ENCODE measurements at places on chromosomes 13 and 19.

DNA sequence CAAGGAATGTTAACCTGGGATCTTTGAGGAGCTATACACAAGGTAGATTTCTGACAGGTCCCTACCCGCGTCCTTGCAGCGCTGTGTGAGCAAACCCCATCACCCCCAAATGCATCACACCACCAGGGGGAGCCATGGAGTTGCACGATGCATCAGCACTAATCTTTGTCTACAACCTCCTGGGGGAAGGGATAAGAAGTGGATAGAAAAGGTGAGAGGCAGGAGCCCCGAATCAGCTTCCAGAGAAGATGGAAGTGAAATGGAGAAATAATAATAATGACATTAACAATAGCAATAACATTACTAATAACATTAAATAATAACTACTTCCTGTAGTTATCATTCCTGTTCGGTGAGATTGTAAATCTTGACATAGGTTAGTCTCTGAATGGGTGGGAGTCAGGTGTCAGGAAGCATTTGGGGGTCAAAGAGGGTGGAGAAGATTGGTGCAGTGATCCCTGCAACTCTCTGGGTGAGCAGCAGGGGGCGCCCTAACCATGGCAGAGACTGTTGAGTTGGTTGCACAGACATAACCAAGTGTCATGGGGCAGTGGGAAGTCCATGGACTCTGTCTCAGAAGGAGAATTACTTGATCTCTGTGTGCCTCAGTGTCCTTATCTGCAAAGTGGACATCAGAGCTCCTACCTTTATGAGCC, 16.5 kb downstream of the SIGLEC7 start:
- no peak for DNase-seq

DNA sequence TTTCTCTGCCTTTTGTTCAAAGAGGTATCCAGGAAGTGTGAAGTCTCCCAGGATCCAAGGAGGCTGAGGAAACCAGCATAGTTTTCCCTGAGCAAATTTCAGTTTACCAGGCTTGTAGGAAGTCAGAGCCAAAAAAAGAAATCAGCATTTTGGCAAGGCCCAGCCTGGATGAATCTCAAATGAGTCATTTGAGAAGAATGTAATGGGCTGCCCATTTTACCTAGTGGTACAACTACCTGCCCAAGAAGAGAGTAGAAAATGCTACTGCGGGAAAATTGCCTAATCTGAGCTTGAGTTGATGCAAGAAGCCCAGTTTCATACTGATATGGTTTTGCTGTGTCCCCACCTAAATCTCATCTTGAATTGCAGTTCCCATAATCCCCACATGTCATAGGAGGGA, 284.1 kb upstream of the ZNF507 start:
- no peak for DNase-seq

DNA sequence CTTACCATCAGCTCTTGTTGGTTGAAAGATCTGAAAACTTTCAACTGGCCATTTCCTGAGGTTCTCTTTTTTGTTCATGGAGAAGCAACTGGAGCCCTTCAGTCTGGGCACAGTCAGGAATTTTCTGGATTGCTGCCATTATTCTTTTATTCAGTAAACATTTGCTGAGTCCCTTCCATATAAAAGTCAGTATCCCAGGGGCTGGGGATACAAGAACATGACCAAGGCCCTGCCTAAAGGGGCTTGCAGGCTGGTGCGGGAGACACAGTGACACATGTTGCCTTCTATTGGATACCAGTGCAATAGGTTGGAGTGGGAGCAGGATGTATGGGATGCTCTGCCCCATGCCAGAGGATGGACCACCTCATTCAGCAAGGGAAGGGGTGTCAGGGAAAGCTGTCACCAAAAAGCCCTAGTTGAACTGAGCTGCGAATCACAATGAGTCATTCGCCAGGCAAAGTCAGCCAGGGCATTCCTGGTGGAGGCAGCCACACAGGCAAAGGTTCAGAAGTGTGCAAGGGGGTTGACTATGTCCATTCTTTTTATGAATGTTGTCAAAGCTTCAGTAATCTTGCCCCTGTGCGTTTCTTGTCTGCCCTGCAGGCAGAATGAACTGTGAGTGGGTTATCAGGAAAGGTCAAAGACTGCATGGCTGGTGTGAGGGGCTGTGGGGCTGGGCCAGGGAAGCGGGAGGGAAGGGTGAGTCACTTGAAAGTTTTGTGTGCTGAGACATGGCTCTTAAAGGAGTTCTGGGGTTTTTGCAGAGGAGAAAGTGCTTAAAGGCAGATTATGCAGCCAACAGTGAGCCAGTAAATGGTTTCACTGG, 395.9 kb downstream of the KCNRG start:
- no peak for DNase-seq

DNA sequence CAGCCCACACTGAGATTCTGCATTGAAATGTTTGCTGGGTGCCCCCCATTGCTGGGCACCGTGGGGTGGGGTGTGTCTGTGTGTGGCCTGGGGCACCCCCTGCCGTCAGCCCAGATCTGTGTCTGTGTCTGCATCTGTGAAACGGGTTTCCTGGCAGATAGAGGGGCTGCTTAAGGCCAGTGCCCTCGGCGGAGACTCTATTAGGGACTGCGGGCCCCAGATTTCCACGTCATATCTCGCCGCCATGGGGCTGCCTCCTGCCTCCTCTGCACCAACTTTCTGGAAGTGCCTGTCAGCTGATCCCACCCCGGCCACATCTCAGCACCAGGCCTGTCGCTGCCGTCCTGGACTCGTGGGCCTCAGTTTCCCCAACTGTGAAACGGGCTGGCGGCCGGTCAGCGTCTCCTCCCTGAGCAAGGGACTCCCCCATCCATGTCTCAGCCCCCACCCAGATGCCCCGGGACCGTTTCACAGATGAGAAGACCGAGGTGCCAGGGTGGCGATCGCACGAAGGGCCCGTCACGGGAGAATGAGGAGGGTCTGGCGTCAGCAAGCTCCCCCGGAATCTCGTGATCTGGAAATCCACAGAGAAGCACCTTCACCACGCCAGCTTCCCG, 21.4 kb downstream of the ARID3A start:
- no peak for DNase-seq

DNA sequence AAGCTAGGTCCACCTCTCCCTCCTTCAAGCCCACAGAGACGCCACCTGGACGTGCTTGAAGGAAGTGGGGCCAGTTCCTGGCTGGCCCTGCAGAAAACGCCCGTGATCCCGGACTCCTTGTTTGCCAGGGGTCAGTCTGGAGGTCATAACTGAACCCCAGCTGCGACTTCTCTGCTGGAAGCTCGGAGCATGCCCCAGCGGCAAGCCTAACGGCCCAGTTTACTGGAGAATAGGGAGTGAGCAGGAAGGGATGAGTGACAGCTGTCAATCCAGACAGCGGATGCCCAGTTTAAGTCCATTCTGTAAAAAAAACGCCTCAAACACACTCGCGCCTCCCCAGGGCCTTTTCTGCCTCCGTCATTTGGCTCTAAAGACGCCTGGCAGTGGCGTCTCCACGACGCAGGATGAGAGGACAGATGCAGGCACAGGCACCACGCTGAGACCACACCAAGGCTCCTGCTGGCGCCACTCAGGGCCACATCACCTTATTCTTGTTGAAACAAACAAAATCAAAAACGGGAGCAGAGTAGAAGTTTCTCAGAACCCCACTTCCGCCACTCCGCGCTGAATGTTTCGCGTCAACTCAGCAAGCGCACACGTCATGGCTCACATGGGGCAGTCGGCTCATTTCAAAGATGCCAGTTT, 57.6 kb downstream of the RASA3 start:
- no peak for DNase-seq

DNA sequence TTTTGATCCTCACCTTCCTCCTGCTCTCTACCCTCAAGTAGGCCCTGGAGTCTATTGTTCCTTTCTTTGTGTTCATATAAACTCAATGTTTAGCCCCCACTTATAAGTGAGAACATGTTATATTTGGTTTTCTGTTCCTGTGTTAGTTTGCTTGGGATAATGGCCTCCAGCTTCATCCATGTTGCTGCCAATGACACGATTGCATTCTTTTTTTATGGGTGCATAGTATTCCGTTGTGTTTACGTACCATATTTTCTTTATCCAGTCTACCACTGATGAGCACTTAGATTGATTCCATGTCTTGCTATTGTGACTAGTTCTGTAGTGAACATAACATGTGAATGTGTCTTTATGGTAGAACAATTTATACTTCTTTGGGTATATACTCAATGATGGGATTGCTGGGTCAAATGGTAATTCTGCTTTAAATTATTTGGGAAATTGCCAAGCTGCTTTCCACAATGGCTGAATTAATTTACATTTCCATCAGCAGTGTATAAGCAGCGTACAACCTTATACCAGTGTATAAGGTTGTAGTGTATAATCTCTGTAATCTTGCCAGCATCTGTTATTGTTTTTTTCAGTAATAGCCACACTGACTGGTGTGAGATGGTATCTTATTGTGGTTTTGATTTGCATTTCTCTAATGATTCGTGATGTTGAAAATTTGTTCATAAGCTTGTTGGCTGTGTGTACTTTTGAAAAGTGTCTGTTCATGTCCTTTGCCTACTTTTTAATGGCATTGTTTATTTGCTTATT, 288.9 kb downstream of the KCNRG start:
- DNase-seq = no peak

DNA sequence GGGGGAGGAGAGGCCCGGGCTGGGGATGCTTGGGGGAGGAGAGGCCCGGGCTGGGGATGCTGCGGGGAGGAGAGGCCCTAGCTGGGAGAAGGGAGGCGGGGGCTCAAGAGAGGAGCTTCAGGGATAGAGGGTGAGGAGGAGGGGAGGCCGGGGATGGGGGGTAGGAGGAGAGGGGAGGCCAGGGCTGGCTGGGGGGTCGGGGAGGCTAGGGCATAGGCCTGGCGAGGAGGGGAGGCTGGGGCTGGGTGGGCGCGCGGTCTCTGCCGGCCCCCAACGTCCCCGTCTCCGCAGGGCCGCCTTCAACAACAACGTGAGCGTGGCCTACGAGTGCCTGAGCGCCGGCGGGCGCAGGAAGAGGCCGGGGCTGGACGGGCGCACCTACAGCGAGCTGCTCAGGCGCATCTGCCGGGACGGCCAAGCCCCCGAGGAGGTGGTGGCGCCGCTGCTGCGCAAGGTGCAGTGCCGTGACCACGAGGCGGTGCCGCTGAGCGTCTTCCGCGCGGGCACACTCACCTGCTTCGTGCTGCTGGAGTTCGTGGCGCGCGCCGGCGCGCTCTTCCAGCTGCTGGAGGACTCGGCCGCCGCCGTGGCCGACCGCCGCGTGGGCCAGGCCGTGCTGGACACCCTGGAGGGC, 11.4 kb downstream of the TPGS1 start:
- no peak for DNase-seq

- no peak for DNase-seq
Observed at GRCh38 chr13:44386913-44387556, 13.4 kb downstream of the SERP2 start.

DNA sequence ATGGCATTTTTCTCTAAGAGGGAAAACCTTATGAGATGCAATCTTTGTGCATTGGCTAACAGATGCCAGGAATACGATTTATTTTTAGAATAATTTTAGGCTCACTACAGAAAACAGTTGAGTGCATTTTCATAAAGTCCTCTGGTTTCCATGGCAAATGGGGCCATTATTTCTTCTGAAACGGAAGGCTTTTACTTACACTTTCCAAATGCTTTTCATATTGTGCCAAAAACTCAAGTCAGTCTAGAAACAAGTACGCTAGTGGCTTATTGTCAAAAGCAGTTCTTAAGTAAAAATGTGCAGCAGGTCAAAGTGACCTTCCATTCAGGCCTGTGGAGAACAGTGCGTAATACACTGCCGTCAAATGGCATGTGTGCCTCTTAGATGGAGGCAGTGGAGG, 628.7 kb downstream of the EFNB2 start:
- no peak for DNase-seq

DNA sequence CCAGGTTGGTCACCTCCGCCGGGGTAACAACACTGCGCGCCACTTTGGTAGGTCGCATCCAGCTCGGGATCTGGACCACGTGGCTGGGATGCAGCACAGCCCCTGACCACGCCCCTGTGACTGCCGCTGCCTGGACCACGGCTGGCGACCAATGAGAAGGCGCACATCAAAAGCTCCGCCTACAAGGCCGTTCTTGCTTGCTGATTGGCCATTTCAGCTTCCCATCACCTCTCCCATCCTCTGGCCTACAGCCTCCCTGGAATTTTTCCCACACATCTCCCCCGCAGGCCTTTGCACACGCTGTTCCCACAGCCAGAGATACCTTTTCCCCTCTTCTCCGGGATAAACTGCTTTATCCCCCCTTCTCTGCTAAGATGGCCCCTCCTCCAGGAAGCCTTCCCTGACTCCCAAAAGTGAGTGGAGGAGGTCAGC, 12.5 kb upstream of the MAP1S start:
- no peak for DNase-seq

GRCh38 chr13:102510072-102510471, 86.7 kb upstream of the TPP2 start:
- DNase-seq = no peak

DNA sequence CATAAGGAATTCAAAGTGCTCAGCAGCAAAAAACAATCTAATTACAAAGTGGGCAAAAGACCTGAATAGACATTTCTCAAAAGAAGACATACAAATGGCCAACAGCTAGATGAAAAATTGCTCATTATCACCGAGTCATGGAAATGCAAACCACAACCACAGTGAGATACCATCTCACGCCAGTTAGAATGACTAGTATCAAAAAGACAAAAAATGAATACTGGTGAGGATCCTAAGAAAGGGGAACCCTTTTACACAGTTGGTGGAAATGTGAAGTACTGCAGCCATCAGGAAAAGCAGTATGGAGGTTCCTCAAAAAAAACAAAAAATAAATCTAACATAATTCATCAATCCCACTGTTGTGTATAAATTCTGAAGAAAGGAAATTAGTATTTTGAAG, 1206.1 kb downstream of the EFNB2 start:
- no peak for DNase-seq

DNA sequence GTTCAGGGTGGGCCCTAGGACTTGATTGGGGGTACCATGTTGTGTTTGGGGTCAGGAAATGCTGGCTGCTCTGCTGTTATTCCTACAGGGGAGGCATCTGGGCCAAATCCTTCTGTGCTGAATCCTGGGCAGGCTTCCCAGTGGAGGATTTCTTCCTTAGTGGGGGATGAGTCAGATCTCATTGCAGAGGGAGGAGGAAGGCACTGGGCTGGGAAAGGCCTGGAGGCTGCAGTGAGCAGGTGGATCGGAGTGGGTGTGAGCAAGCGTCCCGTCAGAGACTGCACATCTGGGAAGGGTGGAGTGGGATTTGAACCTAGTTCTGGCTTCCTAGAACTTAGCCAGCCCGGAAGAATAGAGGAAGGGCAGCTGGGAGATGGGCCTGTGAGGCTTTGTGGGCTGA, 11.5 kb downstream of the CCDC124 start:
- no peak for DNase-seq

DNA sequence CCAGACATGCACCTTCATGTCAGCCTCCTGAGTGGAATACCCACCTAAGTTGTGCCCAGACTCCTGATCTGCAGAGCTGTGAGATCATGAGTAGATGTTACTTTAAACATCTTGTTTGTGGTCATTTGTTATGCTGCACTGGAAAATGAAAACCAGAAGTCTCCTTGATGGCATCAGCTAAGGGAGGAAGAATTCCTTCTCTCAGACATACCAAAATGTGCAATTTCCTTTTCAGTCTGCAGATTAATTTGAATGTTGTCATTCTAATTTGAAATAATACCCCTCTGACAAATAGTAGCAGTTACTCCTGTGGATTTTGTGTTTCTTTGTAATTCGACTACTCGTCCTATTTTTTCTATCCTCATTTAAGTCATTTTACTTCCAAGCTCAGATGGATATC, 59.3 kb downstream of the ITGBL1 start:
- no peak for DNase-seq

All from GM12864 (cell line).